ENCODE measurements at places on chromosomes 11 and 22.

GRCh38 chr11:6531267-6531752 lies 34.2 kb downstream of the DNHD1 start:
- peak; percentile 6 for DNase-seq

GRCh38 chr11:85086504-85087284 lies 540.5 kb downstream of the DLG2 start:
- no peak for DNase-seq

GRCh38 chr11:119347242-119347641 lies 737 bp upstream of the MFRP start:
- DNase-seq = peak; percentile 45

GRCh38 chr11:46611526-46612304 lies 5.3 kb downstream of the HARBI1 start:
- DNase-seq = no peak

DNA sequence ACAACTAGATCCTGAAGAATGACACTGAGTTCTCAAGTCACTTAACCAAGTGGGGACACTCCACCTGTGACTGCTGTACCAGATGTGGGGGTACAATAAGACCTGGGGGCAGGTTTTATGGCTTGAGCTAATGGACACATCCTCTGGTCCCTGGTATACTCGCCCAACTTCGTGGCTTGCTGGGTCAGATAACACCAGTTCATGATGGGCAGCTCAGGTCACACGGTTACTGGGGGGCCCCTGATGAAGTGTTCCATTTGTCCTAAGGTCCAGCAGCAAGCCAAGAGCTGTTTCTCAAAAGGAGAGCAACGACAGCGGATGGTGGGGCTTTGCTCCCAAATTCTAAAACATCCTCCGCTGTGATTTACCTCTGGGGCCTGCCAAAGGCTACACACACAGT lies 1368.4 kb downstream of the BRD1 start:
- no peak for DNase-seq

GRCh38 chr11:8838248-8838647 lies 72.7 kb upstream of the AKIP1 start:
- DNase-seq = no peak

- no peak for DNase-seq
These were observed 12.5 kb upstream of the CCDC117 start for GRCh38 chr22:28759861-28760560.

DNA sequence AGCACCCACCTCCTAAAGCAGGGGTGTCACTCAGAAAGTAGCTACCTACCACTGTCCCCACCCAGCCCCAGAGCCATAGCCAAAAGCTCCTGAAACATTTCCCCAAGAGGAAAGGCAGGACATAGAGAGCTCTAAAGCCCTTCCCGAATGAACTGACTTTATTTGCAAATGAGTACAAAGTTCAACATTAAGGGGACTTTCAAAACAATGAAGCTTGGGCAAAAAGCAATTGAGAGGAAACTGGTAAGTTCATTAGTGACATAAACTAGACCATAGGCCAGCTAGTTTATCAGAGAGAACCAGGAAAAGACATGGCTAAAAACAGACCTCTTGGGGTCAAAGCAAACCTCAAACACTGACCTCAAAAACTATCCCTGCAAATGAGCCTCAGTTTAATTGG lies 72.7 kb downstream of the IGLL5 start:
- DNase-seq = no peak

DNA sequence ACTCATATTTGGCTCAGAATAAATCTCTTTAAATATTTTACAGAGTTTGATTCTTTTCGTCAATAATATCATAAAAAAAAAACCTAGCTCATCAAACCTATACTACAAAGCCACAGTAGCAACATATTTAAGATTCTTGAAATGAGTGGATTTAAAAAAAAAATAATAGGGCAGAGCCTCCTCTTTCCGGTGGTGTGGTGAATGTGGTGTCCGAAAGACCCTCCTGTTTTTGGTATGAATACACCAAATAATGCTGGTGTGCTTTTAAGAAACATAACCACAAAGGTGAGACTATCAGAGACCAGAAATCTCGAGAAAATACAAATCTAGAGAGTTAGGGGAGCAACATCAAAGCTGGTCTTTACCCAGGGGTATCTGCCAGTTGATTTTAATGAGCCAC lies 342.6 kb downstream of the TBC1D22A start:
- no peak for DNase-seq

DNA sequence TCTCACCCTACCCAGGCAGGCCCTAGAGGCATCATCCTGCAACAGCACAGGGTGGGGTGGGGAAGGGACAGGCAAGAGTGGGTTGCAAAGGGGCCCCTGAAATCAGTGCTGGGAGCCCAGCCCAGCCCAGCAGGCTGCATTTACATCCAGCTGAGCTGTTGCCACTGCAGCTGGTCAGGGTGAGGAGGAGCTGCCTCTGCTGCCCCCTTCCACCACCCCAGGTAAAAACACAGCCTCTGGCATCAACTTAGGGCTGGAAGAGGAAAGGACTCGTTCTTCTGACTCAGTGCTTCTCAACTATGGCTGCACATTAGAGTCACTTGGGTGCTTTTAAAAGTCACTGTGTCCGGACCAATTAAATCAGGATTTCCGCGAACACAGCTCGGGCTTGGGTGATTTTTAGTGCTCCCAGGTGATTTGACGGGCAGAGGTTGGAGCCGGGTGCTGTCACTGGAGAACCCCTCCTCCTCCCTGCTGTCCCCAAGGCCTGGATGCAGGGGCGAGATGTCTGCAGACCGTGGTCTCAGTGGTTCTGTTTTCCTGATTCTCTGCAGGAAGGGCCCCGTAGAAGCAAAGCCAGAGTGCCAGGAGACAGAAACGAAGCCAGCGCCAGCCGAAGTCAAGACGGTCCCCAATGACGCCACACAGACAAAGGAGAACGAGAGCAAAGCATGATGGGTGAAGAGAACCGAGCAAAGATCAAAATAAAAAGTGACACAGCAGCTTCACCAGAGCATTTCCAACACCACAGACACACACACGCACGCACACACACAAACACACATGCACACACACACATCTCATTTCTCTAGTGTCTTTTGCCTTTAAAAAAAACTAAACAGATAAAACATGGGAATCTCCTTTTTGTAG lies 39.4 kb upstream of the TTC12 start:
- DNase-seq = no peak

DNA sequence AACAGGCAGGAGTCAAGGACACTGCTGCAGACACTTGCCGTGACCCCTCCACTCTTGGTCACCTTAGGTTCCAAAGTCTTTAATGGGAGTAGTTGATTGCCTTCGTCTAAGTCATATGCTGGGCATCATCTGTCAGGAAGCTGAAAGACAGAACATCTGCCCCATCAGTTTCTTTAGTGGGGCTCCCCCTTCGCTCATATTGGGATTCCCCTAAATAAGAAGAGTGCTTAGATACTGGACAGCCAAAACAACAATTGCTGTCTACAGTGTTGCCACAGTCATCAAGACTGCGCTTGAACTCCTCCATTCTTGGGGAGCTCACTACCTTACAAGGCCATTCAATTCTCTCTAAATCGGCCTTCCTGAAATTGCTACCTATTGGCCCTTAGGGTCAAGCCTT lies 58.5 kb downstream of the UBASH3B start:
- no peak for DNase-seq
